M059J (cell line): ENCODE measurements at places on chromosomes 2 and 18. TPM values are rescaled to one million over a fixed set of nuclear protein-coding genes. Genes with fewer than 3 reads are reported as not detected.

- DNase-seq: no peak
Observed at GRCh38 chr2:134324947-134325346, 71.1 kb downstream of the MGAT5 start.

DNA sequence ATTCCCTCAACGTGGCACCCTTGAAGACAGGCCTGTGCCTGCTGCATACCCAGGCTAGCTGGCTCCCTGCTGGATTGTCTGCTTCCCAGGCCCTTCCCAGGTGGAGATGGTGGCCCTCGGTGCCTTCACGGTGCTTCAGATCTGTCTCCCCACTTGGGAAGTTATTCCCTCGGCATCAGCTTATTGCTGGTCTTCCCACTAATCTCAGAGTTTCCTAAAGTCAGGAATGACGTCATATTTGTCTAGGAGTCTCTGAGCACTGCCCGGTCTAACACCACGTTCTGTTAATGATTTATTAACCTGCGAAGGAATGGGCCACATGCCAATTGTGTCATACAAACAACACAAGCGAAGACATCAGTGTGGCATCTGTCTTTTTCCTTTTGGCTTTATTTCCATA is 269.8 kb upstream of the ID2 start:
- no peak for DNase-seq

DNA sequence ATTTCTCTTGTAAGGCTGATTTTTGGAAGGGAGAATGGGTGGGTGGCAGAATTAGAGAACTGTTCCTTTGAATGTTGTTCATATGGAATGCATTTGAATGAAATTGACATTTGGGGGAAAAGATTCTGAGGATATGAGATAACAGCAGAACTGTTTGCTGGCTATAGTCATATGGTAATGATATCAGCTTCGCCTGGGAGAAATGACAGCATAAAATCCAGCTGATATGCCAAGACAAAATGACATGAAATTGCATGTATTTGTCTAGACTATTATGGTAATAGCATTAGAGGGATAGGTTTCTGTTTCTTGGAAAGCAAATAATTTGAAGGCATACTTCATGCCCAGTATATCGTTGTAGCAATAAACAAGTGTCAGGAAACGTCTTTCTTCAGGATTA is 150.8 kb upstream of the SPATS2L start:
- no peak for DNase-seq

DNA sequence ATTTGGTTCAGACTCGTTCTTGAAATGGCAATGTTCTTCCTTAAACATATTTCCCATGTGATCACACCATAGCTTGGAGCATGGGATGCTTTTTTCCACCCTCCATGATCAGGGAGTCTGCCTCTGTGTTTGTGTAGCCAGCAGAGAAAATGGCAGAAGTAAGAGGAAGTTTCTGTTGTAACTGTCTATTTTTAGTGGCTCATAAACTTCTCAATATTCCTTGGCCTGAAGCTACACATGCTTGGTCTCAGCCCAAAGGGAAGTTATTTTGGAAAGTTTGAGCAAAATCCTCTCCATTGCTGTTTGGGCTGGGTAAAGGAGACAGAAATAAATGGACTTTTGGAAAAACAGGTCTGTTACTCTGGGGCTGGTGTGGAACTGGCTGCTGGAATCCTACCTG is 33.4 kb upstream of the ITGA6 start:
- DNase-seq: no peak

DNA sequence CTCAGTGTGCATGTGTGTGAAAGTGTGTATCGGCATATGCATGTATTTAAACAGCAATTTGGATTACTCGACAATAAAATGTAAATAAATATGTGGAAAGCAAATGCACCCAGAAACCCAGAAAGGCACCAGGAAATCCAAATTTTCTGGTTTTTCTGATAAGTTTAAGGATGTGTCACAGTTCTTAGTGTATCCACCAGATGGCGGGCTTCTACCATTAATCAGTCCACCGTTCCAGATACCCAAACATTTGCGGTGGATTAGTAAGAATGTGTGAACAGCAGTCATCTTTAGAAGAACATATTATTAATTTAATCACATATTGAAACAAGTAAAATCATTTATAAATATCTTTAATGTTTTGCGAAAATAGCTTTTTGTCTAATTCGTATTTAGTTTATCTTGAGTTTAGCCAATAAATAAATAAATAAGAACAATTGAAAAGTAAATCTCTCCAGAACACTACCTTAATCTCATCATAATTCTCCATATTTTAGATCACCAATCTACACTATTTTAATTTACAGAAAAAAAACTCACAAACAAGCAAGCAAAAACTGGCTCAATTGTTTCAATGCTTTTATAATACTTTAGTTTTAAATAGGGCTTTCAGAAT is 298.9 kb downstream of the DSEL start:
- DNase-seq: peak; percentile 61

DNA sequence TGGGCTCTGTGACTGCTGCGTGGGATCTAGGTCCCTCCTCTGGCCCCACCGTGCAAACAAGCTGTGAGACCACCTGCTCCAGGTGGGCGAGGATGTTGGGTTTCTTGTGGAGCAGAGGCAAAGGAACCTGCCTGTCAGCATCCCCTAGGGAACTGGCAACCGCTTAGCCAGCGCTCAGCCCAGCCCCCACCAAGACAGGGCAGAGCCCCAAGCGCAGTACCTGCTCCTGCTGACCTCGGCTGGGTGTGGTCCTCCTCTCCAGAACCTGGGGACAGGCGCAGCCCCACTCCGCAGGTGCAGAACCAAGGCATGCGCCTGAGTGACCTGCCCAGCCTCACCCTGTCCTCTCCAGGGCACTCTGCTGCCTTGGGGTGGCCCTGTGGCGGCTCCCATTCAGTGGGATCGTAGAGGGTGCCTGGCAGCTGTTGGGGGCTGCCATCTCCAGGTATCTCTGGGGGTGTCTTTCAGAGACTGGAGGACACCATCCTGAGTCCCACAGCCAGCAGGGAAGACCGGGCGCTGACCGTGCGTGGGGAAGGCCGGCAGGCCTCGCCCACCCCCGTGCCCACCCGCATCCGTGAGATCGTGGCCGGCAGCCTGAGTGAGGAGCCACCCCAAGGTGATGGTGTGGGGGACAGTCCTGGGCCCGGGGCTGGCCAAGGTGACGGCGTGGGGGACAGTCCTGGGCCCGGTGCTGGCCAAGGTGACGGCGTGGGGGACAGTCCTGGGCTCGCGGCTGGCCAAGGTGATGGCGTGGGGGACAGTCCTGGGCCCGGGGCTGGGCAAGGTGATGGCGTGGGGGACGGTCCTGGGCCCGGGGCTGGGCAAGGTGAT is 12.3 kb downstream of the CROCC2 start:
- DNase-seq: no peak

- DNase-seq: no peak
Observed at GRCh38 chr2:171345971-171346722, 87.6 kb downstream of the METTL8 start.

- DNase-seq: no peak
Observed at GRCh38 chr2:105540642-105541041, 141.8 kb upstream of the FHL2 start.

DNA sequence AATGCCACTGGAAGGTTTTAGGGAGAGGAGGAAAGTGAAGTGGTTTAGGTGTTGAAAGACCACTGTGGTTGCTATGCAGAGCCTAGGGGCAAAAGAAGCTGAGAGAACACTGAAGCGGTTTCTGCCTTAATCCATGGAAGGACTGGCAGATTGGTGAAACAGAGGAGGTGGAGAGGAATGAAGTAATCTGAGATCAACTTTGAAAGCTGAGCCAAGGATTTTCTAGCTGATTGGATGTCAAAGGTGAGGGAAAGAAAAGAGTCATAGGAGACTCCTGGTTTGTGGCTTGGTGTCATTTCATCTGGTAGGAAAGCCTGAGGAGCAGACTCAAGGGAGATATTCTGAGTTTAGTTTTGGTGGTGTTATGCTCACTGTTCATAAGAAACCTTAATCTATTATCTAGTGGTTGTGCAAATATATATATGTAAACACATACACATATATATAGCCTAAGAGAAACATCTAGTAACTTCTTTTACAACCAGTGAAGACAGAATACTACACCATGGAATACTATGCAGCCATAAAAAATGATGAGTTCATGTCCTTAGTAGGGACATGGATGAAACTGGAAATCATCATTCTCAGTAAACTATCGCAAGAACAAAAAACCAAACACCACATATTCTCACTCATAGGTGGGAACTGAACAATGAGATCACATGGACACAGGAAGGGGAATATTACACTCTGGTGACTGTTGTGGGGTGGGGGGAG is 134.1 kb upstream of the CREB1 start:
- peak; percentile 86 for DNase-seq

DNA sequence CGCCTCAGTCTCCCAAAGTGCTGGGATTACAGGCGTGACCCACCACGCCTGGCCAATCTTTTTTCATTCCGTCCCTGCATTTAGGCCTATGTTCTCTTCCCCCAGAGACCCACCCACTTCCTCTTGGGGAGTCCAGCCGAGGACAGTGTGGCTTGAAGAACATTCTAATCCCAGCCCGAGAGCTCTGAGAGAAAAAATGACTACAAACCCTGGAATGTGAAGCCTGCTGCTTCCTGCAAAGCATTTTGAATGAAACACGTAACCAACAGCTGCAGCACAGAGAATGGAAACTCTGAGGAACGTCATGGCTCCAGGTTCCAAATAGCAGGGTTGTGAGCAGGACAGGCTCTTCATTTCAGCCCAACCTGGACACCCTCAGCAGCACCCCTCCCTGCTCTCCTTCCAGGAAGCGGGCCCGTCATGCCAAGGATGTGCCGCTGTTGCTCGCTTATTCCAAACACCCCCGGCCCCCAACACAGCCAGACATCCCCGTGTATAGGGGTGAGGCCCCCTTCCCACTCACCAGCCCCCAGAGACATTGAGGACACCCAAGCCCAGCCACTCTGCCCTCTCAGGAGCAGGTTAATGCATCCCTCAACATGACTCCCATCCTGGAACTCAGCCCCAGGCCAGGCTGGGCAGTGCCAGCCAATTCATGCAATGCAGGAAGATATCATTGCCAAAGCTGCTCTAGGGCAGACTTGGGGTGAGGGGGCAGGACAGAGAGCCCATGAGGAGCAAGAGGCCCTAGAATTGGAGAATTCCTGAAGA is 139.8 kb downstream of the ZFP36L2 start:
- peak; percentile 99 for DNase-seq

DNA sequence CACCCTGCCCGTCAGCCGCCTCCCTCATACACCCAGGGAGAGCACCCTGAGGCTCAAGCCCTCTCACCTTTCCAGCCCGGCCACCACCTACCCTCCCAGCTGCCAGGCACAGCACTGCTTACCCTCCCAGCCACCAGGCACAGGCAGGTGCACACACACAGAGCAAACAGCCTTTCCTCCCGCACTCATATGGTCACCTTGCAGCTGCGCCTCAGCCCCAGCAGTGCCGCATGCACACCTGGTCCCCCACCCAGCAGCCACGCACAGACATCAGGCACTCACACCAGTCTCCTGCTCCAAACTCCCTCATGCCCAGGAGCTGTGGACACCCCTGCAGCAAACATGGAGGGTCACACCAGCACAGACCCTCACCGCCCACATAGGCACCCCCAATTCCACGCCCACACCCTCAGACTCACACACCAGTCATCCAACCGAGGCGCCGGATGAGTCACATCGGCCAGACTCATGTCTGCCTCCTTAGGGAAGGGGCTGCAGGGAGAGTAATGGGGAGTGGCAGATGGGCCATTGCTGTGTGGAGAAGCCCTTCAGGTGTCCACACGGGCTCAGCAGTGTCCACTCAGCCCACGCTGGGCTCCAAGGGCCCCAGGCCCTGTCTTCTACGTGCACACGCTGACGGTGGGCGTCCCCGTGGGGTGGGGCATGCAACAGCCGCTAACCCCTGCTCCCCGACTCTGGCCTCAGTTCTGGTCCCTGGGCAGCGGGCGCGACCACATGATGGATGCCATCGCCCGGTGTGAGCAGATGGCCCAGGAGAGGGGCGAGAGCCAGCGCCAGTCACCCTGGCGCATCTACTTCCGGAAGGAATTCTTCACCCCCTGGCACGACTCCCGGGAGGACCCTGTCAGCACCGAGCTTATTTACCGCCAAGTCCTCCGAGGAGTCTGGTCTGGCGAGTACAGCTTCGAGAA is 22.3 kb upstream of the GPR17 start:
- DNase-seq: peak; percentile 75

GRCh38 chr2:20487392-20488174 is 40.7 kb downstream of the RHOB start:
- peak; percentile 88 for DNase-seq

DNA sequence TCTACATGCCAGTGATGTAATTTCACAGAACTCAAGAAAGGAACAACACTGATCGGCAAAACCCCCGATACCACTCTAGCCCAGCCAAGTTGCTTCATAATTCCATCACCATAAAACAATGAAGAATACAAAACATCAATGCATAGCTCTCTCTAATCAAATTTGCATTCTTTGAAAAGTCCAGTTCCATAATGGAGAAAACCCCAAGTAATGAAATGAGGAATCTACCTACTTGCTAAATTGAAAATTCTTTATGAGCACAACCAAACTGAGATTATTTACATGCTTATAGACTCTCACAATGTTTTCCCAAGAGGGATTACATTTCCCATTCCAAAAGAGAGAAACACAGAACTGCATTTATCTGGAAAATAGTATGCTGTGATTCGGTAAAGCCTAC is 186.5 kb downstream of the NR4A2 start:
- DNase-seq: no peak

DNA sequence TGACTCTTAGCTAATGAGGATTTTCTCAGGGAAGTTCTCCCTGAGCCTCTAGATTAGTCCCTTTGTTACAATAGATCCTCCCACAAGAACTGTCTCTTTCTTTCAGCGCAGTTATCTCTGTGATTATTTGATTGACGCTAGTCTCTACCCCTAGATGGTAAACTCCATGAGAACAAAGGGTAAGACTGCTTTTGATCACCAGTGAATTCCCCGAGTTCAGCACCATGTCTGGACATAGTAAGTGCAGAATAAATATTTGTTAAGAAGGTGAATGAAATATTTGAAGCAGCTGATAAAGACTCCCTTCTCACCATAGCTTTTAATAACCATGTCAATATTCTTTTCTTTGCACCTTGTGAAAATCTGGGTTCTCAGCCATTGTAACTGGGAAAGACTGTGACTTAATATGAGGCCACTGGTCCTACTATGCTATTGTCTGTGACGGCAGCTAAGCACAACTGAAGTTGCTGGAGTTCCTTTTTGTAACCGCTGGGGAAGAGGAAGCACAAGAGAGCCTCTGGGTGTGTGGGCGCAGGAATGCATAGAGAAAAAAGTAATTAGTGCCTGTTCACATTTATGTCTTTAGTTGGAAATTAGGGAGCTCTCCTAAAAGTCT is 214.7 kb downstream of the TGIF1 start:
- DNase-seq: no peak

DNA sequence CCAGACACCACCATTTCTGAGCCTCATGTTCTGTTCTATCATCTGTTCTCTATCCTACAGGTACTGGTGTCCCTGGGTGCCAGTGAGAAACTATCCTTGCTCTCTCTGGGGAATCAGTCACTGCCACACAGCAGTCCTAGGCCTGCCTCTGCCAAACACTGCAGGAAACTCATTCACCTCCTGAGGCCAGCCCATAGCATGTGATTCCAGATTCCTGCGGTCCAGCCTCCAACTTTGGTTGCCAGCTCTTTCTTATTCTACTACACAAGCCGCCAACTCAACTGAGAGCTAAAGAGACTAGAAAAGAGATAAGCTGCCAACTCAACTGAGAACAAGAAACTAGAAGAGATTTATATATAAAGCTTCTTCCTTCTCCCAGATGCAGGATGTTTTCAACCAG is 8.8 kb upstream of the TTLL4 start:
- no peak for DNase-seq

Gene MC5R
- total RNA-seq: not detected in 2 replicates

Gene ALLC
- not detected in 2 replicates for total RNA-seq

Gene GCG
- not detected in 2 replicates for total RNA-seq

Gene UGT1A5
- total RNA-seq: not detected in 2 replicates

Gene C2orf92
- 1.1 TPM in 1 of 2 replicates, not detected in the other for total RNA-seq

Gene TCF7L1
- total RNA-seq: 0.05 TPM in 1 of 2 replicates, not detected in the other

Gene SLC5A7
- not detected in 2 replicates for total RNA-seq

Gene CRYBA2
- total RNA-seq: 0.17 TPM in 1 of 2 replicates, not detected in the other
